ENCODE measurements at places on chromosomes 11 and 22. TPM values are rescaled to one million over a fixed set of nuclear protein-coding genes. Genes with fewer than 3 reads are reported as not detected.

OR2AG1 gene
- total RNA-seq, result not detected

FAM83F gene
- total RNA-seq, result 0.09 TPM

PRDM11 gene
- 4.0 TPM for total RNA-seq

PNPLA5 gene
- total RNA-seq, result not detected

CCDC15 gene
- 0.65 TPM for total RNA-seq

POU2F3 gene
- not detected for total RNA-seq

SCGB1D2 gene
- not detected for total RNA-seq

TEAD1 gene
- 75.5 TPM for total RNA-seq

TPBGL gene
- not detected for total RNA-seq

SNX32 gene
- 1.3 TPM for total RNA-seq

ISX gene
- total RNA-seq, result not detected

CYTH4 gene
- total RNA-seq, result 0.43 TPM

CHRM1 gene
- total RNA-seq, result not detected

SPI1 gene
- not detected for total RNA-seq

CCDC89 gene
- total RNA-seq, result 3.3 TPM

IFITM10 gene
- 0.28 TPM for total RNA-seq

F2 gene
- total RNA-seq, result 0.18 TPM

TRMU gene
- 26.5 TPM for total RNA-seq

C1QTNF5 gene
- 17.5 TPM for total RNA-seq

All from smooth muscle cell of bladder (primary cell).